ENCODE measurements at places on chromosomes 1 and 21. TPM values are rescaled to one million over a fixed set of nuclear protein-coding genes. Genes with fewer than 3 reads are reported as not detected.

The RXRG gene
- total RNA-seq = not detected

The CSRP1 gene
- 1,696 TPM for total RNA-seq

The CELF3 gene
- not detected for total RNA-seq

The BNIPL gene
- 0.30 TPM for total RNA-seq

The ZFP69 gene
- total RNA-seq = 3.7 TPM

The WNT2B gene
- 3.0 TPM for total RNA-seq

The DIO1 gene
- not detected for total RNA-seq

The TMIGD3 gene
- not detected for total RNA-seq

The CNKSR1 gene
- 0.30 TPM for total RNA-seq

Data from smooth muscle cell of the umbilical artery (primary cell).